ENCODE measurements at places on chromosomes 11 and 22.

DNA sequence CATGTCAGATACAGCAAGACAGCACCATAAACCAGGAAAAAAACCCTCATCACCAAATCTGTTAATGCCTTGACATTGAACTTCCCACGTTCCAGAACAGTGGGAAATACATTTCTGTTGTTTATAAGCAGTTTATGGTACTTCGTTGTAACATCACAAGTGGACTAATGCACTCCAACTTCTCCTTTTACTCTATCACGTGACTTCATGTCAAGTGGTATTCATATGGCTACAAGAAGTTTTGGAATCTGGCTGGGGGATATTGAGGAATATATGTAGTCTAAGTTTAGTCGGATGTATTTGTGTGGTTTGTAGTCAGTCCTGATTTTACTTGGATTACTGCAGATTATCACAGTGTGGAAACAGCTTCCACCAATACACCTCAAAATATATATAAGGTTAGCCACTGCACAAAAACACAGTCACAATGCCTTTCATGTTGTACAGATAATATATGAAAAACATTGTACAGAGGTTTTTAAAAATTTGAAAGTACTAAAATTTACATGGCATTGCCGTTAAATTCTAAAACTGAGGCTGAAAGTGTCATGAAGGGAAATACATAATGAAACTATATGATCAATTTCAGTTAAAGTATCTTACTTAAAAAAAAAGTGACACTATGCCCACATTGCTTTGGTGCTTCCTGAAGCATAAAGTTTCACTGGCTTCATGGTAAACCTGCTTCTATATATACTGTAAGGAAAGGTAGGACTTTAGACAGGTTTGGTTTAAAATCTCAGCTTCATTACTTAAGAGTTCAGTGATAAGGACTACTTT is 134.1 kb downstream of the CASP12 start:
- H3K4me3 ChIP-seq, result no peak overlapping the region
- no peak overlapping the region for H3K27ac ChIP-seq
- H3K4me1 ChIP-seq, result no peaks in the 10 kb centered on the region
- no peaks in the 10 kb centered on the region for H3K27me3 ChIP-seq

DNA sequence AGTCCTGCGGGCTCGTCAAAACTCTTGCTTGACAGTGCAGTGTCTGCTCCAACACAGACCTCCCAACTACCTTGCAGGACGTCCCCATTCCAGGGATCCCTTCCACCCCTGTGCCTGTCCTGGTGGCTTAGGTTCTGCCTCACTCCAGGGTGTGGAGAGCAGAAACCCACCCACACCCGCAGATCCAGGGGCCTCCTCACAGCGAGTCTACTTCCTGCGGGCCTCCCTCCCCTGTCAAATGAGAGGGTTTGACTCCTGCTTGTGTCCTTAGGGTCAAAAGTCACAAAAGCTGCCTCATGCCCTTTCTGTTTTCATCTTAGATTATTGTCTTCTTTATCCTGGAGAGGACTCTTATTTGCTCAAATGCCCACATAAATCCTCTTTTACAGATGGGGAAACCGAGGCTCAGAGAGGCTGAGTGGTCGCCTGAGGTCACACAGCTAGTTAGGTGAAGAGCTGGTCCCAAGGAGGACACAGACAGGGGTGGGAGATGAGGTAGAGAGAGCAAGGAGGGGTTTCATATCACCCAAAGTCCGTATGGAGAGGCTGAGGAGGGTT is 81.1 kb upstream of the KCNQ1OT1 start:
- peaks cover 16% of the 10 kb centered on the region for H3K4me1 ChIP-seq
- no peak overlapping the region for H3K27ac ChIP-seq
- H3K27me3 ChIP-seq, result no peaks in the 10 kb centered on the region
- DNase-seq, result peak; percentile 2
- no peak overlapping the region for H3K4me3 ChIP-seq
- no peaks in the 10 kb centered on the region for H3K36me3 ChIP-seq

DNA sequence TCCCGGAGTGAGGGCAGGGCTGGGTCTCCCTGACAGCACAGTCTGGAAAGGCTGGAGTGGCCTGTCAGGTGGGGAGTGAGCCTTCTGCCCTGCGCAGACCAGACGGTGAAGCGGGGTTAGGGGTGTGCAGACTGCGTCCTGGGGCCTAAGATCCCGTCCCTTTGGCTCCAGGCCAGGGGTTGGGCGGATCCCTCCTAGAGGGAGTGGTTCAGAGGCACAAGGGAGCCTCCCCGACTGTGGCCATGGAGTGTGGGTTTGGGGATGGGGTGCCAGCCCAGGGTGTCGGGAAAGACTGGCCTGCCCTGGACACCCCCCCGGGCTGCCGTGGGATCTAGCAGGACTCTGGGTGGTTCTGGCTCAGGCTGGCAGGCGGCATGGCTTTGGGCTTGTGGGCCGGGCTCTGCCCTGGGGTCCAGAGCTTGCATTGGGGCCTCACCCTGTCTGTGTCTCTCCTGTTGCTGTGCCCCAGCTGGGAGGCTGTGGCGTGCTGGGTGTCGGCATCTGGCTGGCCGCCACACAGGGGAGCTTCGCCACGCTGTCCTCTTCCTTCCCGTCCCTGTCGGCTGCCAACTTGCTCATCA is 19.5 kb downstream of the TSPAN4 start:
- no peaks in the 10 kb centered on the region for H3K4me1 ChIP-seq
- H3K27me3 ChIP-seq, result no peaks in the 10 kb centered on the region
- no peak overlapping the region for H3K27ac ChIP-seq
- no peaks in the 10 kb centered on the region for H3K36me3 ChIP-seq

GRCh38 chr11:41058138-41058537 is 401.3 kb downstream of the LRRC4C start:
- no peak overlapping the region for H3K4me3 ChIP-seq
- H3K27me3 ChIP-seq, result no peaks in the 10 kb centered on the region
- H3K36me3 ChIP-seq, result no peaks in the 10 kb centered on the region
- H3K4me1 ChIP-seq, result no peaks in the 10 kb centered on the region
- H3K27ac ChIP-seq, result no peak overlapping the region
- no peak for DNase-seq

DNA sequence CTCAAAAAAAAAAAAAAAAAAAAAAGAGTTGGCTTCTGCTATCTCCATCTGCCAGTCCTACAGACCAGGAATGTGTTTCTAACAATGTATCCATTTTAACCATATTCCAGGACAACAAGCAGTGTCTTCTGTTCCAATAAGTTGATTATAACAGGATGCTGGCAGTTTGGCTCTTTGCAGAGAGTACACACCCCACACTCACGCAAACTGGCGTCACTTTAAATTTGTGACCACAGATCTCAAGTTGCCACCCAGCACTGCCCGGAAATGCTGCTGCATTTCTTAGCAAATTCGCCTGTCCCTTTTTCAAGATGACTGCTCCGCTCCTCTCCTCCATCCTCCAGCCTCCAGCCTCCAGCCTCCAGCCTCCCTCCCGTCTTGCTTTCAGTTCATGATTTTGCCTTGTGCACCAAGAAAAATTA is 44.3 kb downstream of the SCGB1A1 start:
- H3K27ac ChIP-seq, result no peak overlapping the region
- H3K4me3 ChIP-seq, result no peak overlapping the region
- no peaks in the 10 kb centered on the region for H3K27me3 ChIP-seq

DNA sequence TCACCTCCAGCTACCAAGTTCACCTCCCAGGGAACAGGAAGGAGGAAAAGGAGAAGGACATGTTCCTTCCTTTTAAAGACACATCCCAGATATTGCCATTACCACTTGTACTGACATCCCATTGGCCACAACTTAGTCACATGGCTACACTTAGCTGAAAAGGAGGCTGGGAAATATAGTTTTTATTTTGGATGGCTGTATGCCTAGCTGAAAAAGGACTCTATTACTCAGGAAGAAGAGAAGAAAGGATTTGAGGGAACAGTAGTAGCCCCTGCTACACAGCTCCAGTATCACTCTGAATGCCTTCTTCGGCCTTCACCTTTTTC is 2.1 kb upstream of the APOA5 start:
- H3K4me3 ChIP-seq, result no peak overlapping the region
- DNase-seq, result no peak
- H3K36me3 ChIP-seq, result no peaks in the 10 kb centered on the region
- no peaks in the 10 kb centered on the region for H3K4me1 ChIP-seq
- H3K27me3 ChIP-seq, result no peaks in the 10 kb centered on the region

DNA sequence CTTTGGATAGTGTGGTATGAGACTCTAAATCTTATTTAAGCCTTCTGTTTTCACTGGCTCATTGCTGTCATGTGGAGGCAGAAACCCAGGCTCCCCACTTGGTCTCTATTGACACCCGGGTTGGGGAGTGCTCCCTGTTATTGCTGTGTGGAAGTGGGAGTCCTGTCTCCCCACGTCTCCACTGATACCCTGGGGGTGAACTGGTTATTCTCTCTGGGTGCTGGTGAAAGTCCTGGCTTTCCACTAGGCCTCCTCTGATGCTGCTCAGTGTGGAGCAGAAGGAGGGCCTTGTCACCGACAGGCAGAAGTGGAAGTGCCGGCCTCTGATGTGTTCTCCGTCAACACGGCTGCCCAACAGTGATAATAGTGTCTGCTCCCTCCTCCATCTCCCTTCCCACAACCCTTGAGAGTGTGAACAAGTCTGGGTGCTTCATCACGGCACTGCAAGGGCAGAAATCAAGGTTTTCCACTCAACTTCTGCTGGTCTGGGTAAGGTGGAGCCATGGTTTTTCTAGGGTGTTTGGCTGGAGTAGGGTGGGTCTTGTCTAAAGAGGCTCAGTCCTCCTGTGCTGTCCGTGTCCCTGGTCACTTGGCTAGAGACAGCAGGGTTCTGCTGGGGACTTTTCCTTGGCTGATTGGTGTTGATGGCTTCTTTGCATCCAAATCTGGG is 240.7 kb upstream of the B3GAT1 start:
- H3K27ac ChIP-seq, result no peak overlapping the region
- H3K27me3 ChIP-seq, result no peaks in the 10 kb centered on the region
- no peak overlapping the region for H3K4me3 ChIP-seq
- H3K36me3 ChIP-seq, result no peaks in the 10 kb centered on the region
- no peak for DNase-seq

- H3K4me1 ChIP-seq, result no peaks in the 10 kb centered on the region
- H3K36me3 ChIP-seq, result no peaks in the 10 kb centered on the region
- DNase-seq, result no peak
- no peak overlapping the region for H3K27ac ChIP-seq
- no peak overlapping the region for H3K4me3 ChIP-seq
- H3K27me3 ChIP-seq, result no peaks in the 10 kb centered on the region
Measured at GRCh38 chr11:68433541-68433940, 27.0 kb upstream of the PPP6R3 start.

DNA sequence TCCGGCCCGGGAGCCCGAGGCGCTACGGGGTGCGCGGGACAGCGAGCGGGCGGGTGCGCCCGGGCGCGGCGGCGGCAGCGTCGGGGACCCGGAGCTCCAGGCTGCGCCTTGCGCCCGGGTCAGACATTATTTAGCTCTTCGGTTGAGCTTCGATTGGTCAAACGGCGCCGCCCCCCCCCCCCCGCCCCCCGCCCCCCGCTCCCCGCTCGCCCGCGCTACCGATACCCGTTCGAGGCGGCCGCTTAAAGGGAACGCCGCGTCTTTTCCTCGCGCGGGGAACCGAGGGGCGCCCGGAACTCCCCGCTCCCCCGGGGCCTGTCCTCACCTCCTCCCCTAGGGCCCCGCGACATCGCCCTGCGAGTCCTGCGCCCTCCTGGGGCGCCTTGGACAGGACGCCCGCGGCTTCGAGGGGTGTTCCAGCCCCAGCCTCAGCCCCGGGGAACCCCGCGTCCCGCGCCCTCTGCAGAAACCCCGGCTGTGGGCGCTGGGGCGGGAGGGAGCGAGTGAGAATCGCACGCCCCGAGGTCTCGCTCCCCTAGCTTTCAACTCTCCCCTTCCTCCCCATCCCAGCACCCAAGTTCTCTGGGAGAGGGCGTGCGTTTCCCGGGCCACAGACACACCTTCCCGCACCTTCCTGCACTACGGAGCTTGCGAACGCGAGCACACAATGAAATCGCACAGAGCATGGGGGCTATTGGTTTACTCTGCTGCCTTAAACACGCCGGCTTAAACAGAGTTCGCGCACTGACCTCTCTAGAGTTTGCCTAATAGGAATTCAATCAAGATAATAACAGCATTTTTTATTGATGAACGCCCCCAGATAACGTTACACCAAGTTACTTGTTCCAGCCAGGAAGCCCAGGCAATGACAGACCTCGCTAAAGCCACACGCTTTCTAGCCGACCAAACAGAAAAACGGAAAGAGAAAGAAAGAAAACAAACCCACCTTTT is at the start of gene BDNF:
Gene BDNF (minus strand): TSS at position 105 of the 951 bp plus-strand sequence. CDS start 41,891 bp downstream, outside the sequence.
- no peak for DNase-seq
- H3K4me3 ChIP-seq, result peak within 1 kb of the TSS; percentile 37
- H3K36me3 ChIP-seq, result no peaks in the 10 kb centered on the region
- H3K27me3 ChIP-seq, result peaks cover 5% of the 10 kb centered on the region
- H3K4me1 ChIP-seq, result peaks cover 7% of the 10 kb centered on the region

DNA sequence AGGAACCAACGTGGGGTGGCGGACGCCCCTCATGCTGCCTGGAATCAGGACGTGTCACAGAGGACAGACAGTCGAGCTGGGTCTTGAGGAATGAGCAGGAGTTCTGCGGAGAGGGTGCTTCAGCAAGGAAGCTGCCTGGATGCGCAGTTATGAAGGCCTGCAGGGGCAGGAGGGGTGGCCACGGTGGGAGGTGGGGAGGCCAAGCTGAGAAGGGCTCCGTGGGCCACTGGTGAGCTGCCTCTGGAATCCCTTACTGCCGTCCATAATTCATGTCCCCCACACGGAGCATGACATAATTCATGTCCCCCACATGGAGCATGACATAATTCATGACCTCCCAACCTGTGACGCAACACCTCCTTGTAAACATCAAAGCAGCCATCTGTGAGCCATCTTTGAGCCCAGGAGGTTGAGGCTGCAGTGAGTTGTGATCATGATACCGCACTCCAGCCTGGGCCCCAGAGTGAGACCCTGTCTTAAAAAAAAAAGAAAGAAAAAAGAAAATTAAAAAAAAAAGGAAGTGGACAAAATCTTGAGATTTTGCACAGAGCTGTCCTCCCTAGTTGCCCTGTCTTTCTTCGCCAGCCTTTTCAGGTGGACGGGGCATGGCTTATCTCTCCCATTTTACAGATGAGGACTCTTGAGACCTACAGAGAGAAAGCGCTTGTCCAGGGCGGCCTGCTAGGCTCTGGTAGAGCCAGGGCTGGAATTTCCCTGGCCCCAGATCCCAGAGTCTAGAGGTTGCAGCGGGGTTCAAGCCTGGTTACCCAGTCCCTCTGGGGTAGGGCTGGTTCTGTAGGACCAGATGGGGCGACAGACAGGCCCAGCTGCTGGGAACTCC is 24.3 kb upstream of the PICK1 start:
- peaks cover 16% of the 10 kb centered on the region for H3K4me1 ChIP-seq
- H3K4me3 ChIP-seq, result no peak overlapping the region
- peak overlapping the region; percentile 20 for H3K27ac ChIP-seq
- H3K36me3 ChIP-seq, result no peaks in the 10 kb centered on the region
- no peak for DNase-seq

GRCh38 chr11:93936460-93936859 is 84.7 kb upstream of the HEPHL1 start:
- no peak for DNase-seq
- H3K4me3 ChIP-seq, result no peak overlapping the region
- H3K36me3 ChIP-seq, result no peaks in the 10 kb centered on the region
- no peaks in the 10 kb centered on the region for H3K4me1 ChIP-seq
- no peak overlapping the region for H3K27ac ChIP-seq

GRCh38 chr22:37179622-37180420 is 8.2 kb downstream of the C1QTNF6 start:
- no peak for DNase-seq
- no peak overlapping the region for H3K27ac ChIP-seq
- no peaks in the 10 kb centered on the region for H3K27me3 ChIP-seq
- no peak overlapping the region for H3K4me3 ChIP-seq
